ENCODE measurements at places on chromosomes 12 and 14.

GRCh38 chr12:26698186-26698585 is 134.8 kb downstream of the ITPR2 start:
- no peak for DNase-seq

- DNase-seq = no peak
These were observed 18.6 kb upstream of the DCAF5 start for GRCh38 chr14:69171569-69171968.

- no peak for DNase-seq
These were observed 30.1 kb upstream of the RPH3A start for GRCh38 chr12:112761366-112761986.

- DNase-seq = no peak
These were observed 11.2 kb upstream of the GRIN2B start for GRCh38 chr12:13992585-13992984.

- no peak for DNase-seq
These were observed 125.2 kb downstream of the SLC25A21 start for GRCh38 chr14:37047226-37047625.

DNA sequence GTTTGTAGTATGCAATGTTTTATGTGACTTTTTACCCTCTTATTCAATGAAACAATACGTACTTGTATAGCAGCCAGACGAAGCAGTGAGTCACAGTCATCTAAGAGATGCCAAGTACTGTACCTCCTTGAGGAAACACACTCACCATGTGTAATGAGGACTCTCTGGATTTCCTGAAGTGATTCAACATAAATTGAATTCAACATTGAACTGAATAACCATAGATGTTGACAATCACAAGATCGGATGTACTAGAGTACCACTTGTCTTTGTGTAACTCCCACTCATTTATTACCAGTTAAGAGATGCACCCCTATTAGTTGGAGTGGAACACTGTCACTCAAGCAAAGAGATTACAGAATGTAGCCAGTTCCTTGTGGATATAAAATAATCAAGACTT is 175.2 kb upstream of the HMGA2 start:
- peak; percentile 98 for DNase-seq

- DNase-seq = no peak
These were observed 35.8 kb downstream of the CCDC175 start for GRCh38 chr14:59540852-59541251.

DNA sequence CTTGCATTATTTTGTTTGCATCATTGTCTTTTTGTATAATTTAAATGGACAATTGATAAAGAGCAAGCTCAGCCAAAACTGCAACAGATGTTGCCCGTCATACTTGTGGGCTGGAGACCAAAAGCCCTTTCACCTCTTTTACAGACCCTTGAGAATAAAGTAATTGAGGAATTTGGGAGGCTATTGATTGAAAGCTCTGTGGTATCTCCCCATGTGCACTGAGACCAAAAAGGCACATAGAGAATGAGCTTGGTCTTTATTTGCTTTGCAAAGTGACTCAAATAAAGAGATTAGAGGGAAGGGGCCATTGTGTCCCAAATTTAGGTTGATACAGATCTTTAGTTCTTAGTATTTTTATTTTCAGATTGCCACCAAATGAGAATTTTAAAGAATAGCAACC is 617.6 kb downstream of the TRHDE start:
- no peak for DNase-seq

DNA sequence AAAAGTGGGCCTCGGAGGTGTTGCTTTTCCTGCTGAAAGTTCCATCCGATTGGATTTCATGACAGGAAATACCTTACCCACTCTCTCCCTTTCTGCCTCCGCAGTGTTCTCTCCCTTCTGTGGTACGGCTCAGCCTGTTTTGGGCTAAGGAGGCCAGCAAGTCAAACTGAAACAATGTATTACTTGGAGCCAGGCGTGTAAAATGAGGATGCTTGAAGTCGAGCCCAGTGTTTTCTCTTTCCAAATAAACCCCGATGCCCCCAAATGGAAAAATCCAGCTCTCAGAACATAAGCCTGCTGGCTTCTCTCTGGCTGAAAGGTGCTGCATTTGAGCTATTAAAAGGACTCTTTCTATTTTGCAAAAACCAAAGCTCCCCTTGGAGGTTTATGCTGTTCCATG is 124.7 kb downstream of the ZNF664 start:
- peak; percentile 5 for DNase-seq

DNA sequence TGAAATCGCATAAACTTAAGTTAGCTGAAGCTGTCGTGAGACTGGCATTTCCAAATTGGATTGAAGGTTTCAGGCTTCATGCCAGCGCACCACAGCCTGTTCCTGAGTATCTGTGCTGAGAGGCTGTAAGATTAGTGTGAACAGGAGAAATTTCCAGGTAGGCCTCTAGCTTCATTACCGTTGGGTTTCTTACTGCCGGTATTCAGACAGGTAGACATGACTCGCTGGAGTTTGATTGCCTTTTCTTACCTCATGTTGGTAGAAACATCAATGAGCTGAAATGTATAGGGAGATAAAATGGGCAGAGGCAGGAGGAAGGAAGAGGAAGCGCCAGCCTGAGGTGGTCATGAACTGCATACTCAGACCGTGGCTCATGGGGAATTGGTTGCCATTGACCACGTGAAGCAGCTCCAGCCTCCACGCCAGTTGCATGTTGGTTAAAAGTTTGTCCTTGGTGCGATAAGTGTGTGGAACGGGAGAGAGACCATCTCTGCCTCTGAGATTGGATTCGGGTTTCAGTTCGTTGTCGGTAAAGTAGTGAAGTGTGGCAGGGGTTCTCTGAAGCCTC is 42.3 kb upstream of the MMP17 start:
- DNase-seq = no peak

DNA sequence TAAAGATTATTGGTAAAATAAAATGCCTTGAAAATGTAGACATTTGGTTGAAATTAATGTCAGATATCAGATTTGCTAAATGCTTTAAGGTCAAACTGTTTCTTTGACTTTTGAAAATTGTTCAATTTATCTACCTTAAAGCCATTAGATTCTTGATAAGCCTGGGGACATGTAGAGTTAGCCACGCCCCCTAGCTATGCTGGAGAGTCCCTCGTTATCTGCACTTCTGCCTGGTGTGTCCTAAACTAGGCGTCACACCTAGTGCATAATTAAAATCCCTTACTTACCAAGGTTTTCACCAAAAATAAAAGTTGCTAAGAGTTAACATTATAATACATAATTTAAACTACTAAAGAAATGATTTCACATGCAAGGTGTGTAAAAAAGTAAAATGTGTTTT is 79.5 kb downstream of the EGLN3 start:
- DNase-seq = no peak

DNA sequence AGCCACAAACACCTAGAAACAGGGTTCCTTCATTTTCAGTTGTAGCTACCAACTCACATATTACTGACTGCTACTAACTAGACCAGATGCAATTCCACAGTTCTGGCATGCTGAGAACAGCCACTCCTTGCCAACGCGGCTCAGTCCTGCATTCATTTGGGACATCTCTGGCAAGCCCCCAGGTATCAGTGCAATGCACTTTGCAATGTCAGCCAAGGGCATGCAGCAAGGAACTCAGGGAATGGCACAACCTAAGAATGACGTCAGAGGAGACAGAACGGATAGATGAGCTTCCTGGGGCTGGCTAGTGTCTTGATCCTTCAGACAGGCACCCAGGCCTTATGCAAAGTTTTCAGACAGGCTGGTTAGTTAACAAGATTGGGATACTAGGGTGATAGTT is 29.6 kb downstream of the MAP3K9 start:
- no peak for DNase-seq

- DNase-seq = peak; percentile 75
These were observed 8.6 kb downstream of the ISCU start for GRCh38 chr12:108570743-108571608.

- DNase-seq = peak; percentile 43
These were observed 31.3 kb downstream of the MMAB start for GRCh38 chr12:109542014-109542413.

DNA sequence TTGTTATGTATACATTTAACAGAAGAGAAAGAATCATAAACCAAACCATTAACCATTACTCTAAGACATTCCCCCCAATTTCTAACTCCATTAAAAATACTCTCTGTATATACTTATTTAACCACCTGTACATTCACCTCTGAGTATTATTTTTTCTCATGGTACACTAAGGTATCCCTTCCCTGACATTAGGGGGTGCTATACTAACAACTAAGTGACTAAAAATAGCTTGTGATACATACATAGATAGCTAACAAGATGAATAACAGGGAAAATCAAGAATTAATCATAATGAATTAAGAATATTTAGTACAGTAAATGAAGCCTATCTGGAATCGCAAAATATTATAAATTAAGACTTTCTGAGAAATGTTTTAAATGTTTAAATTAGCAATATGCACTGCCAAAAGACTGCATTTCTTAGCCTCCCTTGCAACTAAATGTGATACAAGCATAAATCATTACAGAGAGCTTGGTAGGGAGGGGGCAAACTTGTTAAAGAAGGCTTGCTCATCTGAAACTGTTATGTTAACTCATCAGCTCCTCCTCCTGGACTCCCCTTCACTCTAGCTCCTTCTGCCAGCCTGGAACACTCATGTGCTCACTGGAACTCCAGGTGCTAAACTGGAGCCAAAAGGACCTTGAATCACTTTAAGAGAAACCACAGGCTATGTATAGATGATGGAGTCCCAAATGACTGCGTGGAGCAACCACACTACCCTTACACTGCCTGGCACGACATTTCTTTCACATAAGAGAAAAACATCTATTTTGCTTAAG is 14.9 kb downstream of the C2CD5 start:
- DNase-seq = peak; percentile 6

DNA sequence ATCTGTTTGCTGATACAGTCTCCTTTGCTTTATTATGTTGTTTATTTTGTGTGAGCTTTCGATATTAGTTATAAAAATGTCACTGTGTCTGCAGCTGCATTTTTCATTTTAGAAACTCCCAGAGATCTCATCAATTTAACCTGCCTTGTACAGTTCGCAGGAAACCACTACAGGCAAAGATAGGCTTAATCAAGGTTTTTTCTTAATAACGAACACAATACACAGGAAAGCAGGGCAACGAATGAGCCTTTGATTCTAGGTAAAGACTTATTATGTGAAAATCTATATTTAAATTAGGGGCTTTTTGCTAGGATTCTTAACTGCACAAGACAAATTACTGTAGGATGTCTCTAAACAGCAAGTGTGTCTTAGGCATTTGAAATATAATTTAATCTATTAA is 191.9 kb downstream of the RGS6 start:
- DNase-seq = no peak

- DNase-seq = no peak
These were observed 822.9 kb downstream of the VRK1 start for GRCh38 chr14:97620066-97620465.

- DNase-seq = no peak
These were observed 207.7 kb upstream of the PLEKHG7 start for GRCh38 chr12:92495108-92495507.

DNA sequence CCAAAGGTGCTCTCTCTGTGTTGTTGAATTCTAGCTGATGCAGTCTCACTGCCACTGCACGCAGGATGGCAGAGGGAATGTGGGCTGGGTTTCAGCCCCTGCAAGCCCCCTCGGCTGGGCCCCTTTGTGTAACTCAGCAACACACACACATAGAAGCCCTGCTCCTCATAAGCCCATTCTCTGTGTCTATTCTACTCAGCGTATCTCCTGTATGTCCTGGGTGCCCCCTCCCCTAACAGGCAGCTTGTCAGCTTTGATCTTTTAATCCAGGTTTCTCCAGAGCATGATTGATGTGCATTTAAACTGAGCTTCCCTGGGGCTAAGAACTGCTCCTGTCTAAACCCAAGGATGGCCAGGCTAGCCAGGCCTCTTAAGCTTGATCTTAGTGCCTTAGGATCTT is 43.0 kb downstream of the SRRM4 start:
- DNase-seq = no peak

GRCh38 chr12:62301799-62302133 is 41.6 kb downstream of the USP15 start:
- no peak for DNase-seq

GRCh38 chr14:84433961-84434360 is 1096.0 kb upstream of the FLRT2 start:
- no peak for DNase-seq

DNA sequence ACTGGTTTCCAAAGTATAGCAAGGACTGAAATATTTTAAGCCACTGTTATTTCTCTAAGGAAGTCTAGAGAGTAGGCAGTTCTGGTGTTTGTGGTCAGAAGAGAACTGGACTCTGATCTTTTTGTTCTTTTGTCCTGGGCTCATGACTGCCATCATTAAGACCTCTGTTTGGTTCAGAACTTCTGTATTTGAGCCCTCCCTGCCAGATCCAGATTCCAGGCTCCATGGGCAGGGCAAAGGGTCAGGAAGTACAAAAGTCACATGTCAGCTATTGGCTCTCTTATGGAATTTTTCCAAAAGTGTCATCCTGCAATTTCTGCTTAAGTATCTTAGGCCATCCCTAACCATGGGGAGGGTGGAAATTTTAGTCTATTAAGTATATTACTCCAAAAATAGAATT is 6.8 kb downstream of the PIWIL1 start:
- DNase-seq = no peak

DNA sequence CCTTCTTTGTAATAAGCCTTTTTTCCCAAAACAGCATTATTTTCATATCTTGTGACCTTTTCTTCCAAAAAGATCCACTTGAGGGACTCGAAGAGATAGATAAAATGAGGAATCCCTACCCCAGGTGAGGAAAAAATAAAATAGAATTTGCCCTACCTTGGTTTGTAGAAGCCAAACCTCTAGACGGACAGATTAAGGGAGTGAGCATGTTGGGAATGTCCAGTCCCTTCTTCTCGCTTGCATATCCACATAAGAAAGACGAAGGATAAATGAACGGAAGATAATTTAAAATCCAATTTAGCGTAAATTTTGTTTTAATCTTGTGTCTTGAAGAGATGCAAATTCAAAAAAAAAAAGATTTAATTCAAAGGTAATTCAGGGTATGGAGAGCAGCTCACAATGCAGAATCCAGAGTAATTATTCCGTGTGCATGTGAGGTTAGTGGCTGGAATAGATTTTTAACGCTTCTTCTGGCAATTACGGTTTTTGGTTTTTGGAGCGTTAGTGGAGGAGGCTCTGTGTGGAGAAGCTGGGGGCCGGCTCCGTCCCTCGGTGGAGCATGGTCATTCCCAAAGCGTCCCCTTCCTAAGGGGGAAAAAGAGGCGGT is 1.5 kb downstream of the GRIN2B start:
- DNase-seq = no peak

DNA sequence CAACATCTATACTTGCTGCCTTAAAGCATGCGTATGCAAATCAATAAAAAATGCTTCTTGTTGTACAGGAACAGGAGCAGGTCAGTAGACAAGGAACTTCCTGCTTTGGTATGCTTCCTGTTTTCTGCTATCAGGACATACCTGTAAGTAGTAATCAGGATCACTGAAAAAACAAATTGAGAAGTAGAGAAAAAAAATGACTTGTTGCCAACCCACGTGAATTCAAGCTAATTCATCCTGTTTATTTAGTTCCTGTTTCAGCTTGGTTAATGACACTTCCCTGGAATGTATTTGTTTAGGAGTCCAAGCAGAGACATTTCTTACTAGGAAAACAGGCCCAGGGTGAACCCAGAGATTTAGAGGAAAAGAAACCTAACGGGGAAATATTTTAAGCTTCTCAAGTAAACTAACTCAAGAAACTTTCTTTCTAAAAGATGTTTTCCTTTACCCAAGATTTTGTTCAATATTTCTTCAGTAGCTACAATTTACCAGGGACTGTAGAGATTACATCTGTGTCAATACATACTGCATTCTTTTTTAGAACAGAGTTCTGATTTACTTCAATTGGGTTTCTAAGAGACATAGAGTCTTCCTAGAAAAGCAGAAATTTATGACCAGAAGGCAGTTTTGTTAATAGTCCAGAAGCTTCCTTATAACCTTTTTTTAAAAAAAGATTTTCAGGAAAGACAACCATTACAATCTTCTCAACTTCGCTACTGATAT is 124.2 kb downstream of the PAWR start:
- DNase-seq = no peak

GRCh38 chr14:78383060-78383459 is 212.9 kb downstream of the NRXN3 start:
- no peak for DNase-seq
